ENCODE measurements at places on chromosomes 5 and 9. TPM values are rescaled to one million over a fixed set of nuclear protein-coding genes. Genes with fewer than 3 reads are reported as not detected.

- H3K27me3 ChIP-seq = no peaks in the 10 kb centered on the region
- no peaks in the 10 kb centered on the region for H3K36me3 ChIP-seq
- H3K4me1 ChIP-seq = no peaks in the 10 kb centered on the region
Observed at GRCh38 chr5:68015381-68016302, 199.9 kb upstream of the PIK3R1 start.

NUTM2G gene
- total RNA-seq = not detected

- no peak overlapping the region for H3K4me3 ChIP-seq
- H3K4me1 ChIP-seq = no peaks in the 10 kb centered on the region
- H3K36me3 ChIP-seq = no peaks in the 10 kb centered on the region
- H3K27ac ChIP-seq = no peak overlapping the region
- H3K27me3 ChIP-seq = no peaks in the 10 kb centered on the region
Observed at GRCh38 chr5:172145870-172146747, 41.9 kb downstream of the STK10 start.

- no peaks in the 10 kb centered on the region for H3K4me1 ChIP-seq
- no peaks in the 10 kb centered on the region for H3K27me3 ChIP-seq
- DNase-seq = no peak
- H3K4me3 ChIP-seq = no peak overlapping the region
- no peaks in the 10 kb centered on the region for H3K36me3 ChIP-seq
- no peak overlapping the region for H3K27ac ChIP-seq
Observed at GRCh38 chr5:52328220-52328806, 459.4 kb upstream of the ITGA1 start.

- peak overlapping the region; percentile 28 for H3K4me3 ChIP-seq
- no peak for DNase-seq
- no peaks in the 10 kb centered on the region for H3K36me3 ChIP-seq
- H3K27ac ChIP-seq = no peak overlapping the region
Observed at GRCh38 chr9:21549251-21549765, 67.2 kb upstream of the IFNE start.

SUSD3 gene
- 21.4 TPM for total RNA-seq

ARAP3 gene
- total RNA-seq = 16.2 TPM

DNA sequence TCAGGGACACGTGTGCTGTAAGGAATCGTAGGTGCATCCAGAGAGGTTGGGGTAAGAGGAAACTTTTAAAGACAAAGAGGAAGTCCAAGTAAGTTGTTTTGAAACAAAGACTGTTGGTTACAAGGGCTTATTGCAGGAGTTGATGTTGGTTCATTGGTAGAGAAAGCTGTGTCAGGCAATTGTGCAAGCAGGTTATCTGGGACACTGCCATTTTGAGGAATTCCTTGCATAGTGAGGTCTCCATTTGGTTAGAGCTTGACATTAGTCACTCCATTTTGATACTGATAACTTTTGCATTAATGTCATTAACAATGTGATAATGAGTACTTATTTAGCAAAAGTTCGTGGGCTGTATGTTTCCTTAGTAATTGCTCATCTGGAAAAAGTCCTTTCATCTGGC, 24.9 kb downstream of the CNOT6 start:
- H3K27ac ChIP-seq = no peak overlapping the region
- peaks cover 6% of the 10 kb centered on the region for H3K4me1 ChIP-seq
- no peaks in the 10 kb centered on the region for H3K27me3 ChIP-seq
- no peak for DNase-seq
- no peaks in the 10 kb centered on the region for H3K36me3 ChIP-seq

AJM1 gene
- total RNA-seq = 7.3 TPM

WNK2 gene
- total RNA-seq = 0.95 TPM

C9orf50 gene
- not detected for total RNA-seq

All from thoracic aorta (tissue), 2 donors.